T-helper 1 cell (primary cell): ENCODE measurements at places on chromosomes 2 and 18.

- peak; percentile 20 for DNase-seq
Observed at GRCh38 chr18:79950515-79951341, 725 bp downstream of the SLC66A2 start.

DNA sequence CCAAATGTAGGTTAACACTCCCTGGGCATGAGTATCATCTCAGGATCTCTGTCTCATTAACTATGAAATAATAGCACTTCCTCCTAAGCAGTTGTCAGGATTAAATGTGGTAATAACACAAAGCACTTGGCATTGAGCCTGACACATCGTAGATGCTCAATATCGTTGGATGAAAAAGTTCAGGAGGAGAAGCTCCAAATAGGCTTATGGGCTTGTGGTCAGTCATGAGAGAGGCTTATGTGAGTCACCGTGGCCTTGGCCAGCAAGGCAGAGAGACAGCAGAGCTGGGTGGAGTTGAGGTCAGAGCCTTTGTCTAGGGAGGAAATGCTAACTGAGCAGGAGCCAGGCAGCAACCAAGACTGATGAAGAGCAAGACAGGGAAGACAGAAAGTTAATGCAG lies 68.3 kb upstream of the PPM1B start:
- DNase-seq, result no peak

DNA sequence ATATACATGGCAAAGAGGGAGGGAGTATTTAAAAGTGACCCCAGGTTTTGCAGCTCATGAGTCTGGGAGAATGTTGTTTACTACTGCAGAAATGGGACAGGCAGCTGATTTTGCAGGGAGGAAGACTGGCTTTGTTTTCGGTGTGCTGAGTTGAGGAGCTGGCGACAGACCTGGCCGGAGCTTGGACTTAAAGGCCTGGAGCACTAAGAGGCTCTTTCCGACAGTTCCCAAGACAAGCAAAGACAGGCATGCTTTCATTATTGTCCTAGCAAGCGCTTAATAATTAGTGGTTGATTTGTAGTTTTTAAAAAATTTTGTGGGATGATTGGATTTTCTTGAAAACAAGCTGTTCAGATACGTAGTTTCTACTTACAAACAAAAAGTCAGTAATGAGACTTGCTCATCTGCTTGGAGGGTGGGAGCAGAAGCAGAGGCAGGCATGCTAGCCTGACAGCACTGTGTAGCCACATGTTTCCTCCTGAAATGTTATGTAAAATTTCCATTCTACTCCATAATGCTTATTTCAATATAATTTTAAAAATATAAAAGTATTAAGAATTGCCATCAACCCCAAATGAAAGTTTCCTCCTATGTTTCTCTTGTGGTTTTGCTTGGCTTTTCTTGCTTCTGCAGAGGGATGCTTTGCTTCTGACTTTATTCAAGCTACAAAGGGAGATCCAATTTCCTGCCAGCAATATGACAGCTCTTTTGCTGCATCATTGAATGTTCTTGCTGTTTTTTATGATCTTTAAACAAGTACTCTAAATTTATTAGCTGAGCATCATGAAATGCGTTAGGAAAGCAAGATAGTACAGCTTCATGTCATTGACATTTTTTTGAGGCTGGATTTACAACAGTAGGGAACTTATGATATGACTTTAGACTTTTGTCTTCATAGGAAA lies 75.8 kb downstream of the PHLPP1 start:
- no peak for DNase-seq

GRCh38 chr2:210768329-210768910 lies 212.0 kb downstream of the CPS1 start:
- no peak for DNase-seq

GRCh38 chr2:183037553-183038340 lies 510 bp downstream of the NCKAP1 start:
- DNase-seq, result no peak

DNA sequence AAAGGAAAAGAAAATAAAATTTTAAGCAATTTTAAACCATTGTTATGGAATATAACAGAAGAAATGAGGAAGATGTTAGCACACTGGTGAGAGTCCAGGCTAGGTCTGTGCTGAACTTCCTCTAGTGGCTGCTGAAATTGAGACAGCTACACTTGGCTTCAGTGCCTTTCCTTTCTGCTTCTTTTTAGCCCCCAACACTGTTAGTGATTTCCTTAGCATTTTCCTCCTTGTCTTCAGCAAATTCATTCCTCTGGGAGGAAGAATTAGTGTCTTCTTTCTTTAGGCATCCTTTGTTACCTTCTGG lies 47.6 kb downstream of the ITGAV start:
- DNase-seq, result no peak

- no peak for DNase-seq
Observed at GRCh38 chr2:120317916-120318315, 28.0 kb upstream of the INHBB start.
